ENCODE measurements at places on chromosomes 11 and 22.

DNA sequence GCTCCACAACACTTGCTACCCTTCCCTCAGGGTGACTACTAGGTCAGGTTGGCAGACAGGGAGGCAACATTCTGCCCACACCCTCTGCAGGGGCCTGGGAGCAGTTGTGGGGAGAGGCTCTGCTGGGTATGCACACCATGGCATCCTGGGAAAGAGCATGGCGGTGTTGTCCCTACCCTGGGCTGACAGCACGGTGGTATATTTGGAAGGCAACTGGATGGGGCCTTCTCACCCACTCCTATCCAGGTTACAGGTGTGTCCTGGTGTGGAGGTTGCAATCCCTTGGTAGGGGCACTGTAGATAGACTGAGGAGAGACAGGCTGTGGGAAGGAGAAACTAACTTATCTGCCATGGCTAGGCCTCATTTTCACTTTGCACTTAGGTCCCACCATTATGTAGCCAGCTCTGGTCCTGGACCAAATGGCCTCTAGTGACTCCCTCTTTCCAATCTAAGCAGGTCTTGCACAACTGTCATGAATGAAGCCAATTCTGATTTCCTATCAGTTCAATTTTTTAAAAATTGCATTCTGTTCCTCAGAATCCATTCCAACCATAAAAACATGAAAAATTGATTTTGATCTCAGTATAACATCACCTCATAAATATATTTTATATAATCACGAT, 54.0 kb upstream of the CD44 start:
- DNase-seq = no peak

- no peak for DNase-seq
Observed at GRCh38 chr11:69958308-69958707, 119.8 kb upstream of the ANO1 start.

DNA sequence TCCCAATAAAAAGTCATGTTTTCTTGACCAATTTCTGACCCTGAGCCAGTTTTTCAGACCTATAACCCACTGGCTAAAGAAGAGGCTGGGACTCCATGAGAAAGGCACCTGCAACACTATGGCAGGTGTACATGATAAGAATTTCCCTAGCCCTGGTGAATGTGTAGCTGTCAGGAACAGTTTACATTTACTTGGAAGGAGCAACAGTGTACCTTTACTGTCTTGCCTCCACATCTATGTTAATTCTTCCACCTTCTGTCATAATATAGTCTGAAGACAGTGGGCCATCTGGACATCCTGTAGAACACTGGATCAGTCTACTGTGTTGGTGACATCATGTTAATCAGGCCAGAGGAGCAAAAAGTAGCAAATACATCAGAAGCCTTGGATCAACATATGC, 72.1 kb upstream of the CD82 start:
- no peak for DNase-seq

- no peak for DNase-seq
Observed at GRCh38 chr11:103608566-103608965, 427.9 kb upstream of the DDI1 start.

- DNase-seq = no peak
Observed at GRCh38 chr11:100756559-100756958, 69.5 kb downstream of the ARHGAP42 start.

GRCh38 chr11:107716884-107717532, 5.2 kb upstream of the SLN start:
- no peak for DNase-seq

GRCh38 chr11:3626250-3626960, 15.4 kb downstream of the ART5 start:
- DNase-seq = no peak

DNA sequence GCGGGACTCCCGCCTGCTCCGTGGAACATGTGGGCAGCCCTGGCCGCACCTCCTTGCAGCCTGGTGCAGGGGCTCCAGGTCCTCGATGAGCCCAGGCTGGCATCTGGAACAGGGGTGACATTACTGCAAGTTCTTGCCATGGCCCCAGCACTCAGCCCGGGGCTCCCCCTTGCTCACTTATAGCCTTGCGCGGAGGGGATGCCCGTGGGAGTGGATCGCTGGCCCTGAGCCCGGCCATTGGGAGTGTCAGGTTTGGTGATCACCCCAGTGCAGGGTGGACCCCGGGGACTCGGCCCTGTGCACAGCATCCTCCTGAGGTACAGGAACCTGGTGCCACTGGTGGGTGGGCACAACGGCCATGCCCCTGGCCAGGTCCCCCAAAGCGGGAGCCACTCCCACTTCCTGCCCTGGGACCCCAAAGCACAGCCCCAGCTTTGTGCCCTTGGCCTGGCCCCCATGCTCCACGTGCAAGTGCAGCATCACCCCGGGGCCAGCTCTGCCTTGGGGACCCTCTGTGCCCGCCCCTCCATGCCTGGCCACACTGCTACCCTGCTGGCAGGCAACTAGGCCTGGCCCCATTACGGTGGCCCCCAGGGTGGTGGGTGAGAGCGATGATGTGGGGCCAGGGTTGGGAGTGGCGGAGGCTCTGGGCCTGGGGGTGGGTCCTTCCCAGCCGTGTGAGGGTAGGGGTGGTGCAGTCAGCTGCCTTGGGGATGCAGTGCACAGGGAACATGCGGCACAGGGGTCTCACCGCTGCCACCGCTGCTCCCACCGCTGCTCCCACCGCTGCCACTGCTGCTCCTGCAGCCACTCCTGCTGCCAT, 439.8 kb downstream of the TBC1D22A start:
- no peak for DNase-seq

- no peak for DNase-seq
Observed at GRCh38 chr11:112831969-112832766, 129.1 kb upstream of the NCAM1 start.

DNA sequence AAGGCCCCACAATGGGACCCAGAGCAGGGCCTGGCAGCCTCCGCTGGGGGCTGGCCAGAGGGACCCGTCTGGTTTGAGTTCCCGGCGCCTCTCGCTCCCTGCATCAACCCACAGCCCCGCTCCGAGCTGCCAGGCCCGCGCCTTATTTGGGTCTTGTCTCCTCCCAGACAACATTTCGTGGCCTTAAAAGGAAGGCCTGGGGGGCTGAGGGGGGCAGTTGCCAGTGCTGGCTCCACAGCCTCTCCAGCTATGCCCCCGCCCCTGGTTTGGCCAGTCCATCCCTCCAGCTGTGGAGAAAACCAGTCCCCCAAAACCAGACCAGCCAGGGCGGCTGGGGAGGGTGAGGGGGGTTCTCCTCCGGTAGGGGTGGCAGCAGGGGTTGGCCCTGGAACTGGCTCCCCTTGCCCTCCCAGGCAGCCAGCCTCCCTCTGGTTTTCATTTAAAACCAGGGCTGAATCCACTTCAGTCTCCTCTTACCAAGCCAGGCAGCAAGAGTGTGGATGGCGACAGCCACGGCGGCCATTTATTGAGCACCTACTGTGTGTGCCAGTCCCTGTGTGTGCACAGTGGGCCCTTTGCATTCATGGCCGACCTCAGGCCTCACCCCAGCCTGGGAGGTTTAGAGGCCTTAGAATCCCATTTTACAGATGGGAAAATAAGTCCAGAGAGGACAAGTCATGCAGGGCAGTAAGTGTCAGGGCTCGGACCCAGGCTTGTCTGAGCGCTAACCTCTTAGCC, 18.6 kb downstream of the EMID1 start:
- DNase-seq = no peak

GRCh38 chr11:67639438-67639859, at the start of gene TBX10:
Gene TBX10, minus strand, starts transcription at chr11:67639763. Its CDS starts 291 bp downstream, at chr11:67639472.
- no peak for DNase-seq

- DNase-seq = no peak
Observed at GRCh38 chr11:132674151-132674550, 858.1 kb downstream of the OPCML start.

GRCh38 chr11:65558002-65558929, at the start of gene LTBP3:
Gene LTBP3, minus strand, starts transcription at chr11:65558359. Its CDS starts 400 bp downstream, at chr11:65557959.
- peak; percentile 40 for DNase-seq

- DNase-seq = no peak
Observed at GRCh38 chr22:35089139-35089538, 23.2 kb downstream of the ISX start.

All from thoracic aorta (tissue), 2 donors.